Vagina (tissue), 2 donors: ENCODE measurements at places on chromosomes 2 and 18. TPM values are rescaled to one million over a fixed set of nuclear protein-coding genes. Genes with fewer than 3 reads are reported as not detected.

DNER gene
- 11.3 TPM for total RNA-seq

MORN2 gene
- total RNA-seq, result 10.3 TPM

SPC25 gene
- not detected for total RNA-seq

ZC3H6 gene
- 12.0 TPM for total RNA-seq

GRCh38 chr18:21363348-21363747 is 121.3 kb downstream of the GREB1L start:
- no peak for DNase-seq

GRCh38 chr2:21008790-21009661 is 34.8 kb downstream of the APOB start:
- no peak for DNase-seq

- no peak for DNase-seq
Measured at GRCh38 chr2:222408684-222409083, 15.7 kb upstream of the SGPP2 start.

DNA sequence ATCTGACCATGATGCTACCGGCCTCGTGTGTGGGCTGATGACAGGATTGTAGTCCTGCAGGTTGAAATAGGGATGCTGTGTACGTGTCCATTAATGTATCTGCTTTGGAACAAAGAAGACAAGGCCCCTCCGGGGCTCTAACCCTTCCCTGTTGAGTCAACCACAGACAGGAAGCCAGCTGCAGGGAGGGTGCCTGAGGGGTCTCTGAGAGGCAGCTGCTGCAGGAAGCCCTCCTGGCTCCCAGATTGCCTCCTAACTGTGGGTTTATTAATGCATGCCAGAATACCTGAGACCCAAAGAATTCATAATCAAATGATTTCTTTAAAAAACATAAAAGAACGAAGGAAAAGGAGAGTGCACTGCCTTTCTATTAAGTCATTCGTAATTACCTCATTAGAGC is 140.4 kb downstream of the CELF4 start:
- DNase-seq, result no peak

- no peak for DNase-seq
Measured at GRCh38 chr18:934518-935133, 30.0 kb downstream of the ADCYAP1 start.

DNA sequence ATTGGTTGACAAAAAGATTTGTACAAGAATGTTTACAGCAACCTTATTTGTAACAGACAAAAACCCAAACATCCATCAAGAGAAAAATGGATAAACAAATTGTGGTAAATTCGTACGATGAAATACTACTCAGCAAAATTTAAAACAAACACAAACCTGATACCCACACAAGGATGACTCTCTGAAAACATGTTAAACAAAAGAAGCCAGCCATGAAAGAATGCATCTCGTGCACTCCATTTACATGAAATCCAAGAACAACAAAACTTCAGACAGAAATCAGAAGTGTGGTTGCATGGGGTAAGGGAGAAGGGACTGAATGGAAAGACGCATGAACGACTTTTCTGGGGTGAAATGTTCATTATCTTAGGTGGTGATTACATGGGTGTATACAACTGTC is 93.4 kb downstream of the SLC25A12 start:
- DNase-seq, result no peak
